ENCODE measurements at places on chromosomes 5 and 9.

DNA sequence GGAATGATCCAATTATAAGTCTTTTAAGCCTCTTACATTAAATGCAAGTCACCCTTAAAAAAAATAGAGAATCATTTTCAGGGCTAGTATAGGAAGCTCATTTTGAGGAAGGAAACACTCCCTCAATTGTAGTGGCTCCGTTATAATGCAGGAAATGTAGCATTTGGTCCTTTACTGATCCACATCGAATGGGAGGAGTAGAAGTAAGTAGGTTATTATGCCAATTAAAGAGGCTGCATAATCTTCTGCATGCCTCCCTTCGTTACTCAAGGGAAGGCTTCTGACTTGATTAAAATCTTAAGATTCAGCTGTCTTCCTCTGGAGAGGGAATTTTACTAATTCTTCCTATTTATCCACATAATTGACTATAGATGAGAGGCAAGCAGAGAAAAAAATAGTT lies 579.2 kb upstream of the COX7C start:
- no peak for DNase-seq

DNA sequence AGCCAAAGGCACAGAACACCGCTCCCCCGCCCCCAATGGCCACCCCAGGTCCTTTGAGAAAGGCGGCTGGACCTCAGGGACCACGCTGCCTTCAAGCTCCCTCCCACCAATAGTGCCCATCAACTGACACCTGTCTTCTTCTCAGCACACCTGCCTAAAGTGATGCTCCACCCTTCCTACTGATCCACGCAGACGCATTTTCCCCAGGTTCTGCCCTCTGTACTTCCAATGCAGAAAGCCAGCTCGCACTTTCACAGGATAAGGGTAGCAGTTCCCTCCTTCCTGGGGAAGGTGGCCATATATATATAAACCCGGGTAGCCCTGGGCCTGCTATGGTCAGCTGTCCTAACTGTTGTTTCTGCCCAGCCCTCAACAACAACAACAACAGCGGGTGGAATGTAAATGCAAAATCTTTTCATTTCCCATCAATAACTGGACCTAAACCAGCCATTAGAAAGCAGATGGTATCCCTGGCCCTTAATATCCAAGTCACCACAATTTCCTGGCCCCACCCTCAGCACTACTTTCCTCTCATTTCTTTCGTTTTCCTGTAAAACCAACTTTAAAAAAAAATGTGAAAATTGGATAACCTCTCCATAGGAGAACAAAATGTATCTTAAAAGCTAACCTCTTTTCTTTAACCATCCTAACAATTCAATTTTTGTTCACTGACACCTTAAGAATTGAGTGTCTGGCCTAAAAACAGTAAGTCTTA lies 1.7 kb downstream of the GOLM1 start:
- DNase-seq = no peak

- no peak for DNase-seq
Observed at GRCh38 chr5:101643794-101644193, 652.3 kb downstream of the SLCO4C1 start.

DNA sequence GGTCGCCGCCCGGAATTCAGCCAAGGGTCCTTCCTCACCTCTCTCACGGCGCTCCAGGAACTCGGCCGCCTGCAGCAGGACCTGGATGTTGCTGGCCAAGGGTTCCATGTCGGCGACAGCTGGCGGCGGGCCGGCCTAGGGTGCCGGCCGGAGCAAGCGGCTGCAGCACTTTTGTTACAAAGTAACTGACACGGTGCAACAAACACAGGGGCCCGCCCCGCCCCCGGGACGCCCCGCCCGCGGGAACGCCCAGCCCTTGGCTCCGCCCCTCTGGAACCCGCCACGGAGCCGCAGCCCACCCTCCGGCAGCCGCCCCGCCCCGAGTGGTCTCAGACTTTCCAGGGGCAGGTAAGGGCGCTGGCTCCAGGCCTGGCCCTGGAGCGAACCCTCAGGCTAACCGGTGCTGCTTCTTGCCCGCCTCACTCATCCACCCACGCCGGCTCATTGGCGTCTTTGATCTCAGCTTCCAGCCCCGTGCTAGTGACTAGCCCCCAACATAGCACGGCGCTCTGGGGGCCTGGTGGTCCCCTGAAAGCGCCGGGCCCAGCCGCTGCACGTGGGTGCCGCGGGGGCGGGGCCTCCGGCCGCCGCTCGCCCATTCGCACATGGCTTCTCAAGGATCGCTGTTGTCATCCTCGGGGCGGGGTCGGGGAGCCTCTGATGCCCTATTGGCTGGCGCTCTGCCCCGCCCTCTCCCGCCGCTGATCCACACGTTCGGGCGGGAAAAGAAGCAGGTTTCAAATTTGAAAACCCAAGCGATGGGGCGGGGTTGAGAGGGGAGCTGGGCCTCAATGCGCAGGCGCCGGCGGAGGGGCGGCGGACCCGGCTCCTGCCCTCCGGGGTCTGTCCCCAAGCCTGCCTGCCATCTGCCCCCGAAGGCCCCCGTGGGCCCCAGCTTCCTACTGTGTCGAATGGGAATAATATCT lies at the start of gene MXD3:
Gene MXD3, minus strand, starts transcription at position 176 of the 926 bp plus-strand sequence. Its CDS starts 68 bp downstream, at position 108.
- peak; percentile 50 for DNase-seq

DNA sequence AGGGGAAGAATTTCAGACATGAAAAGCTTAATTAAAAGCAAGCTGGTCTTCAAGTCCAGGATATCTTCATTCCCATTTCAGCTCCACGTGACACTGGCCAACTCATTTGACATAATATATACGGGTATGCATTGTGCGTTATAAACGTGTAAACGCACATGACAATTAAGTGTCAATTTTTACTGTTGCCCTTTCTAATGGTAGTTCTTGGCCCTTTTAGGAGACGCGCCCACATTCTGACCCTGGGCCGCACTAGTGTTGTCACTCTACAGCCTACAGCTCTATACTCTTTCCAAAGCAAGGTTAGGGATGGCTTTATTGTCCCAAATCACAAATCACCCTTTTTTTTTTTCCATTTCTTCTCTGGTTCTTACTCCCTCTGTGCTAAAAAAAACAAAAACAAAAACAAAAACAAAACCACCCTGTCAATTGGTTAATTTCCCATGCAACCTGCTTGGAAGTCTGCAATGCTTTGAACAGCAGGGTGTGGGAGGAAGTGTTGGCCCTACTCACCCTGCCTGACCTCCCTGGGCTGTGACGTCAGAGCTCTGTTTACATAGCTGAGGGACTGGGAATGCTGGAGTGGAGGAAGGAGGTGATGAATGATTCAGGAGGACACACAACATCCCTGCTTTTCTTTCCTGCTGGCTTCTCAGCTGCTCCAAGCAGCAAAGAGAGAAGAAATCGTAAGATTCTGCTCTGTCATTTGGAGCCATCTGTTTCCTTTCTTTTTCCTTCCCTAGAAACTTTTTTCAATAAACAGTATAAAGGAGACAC lies 19.3 kb downstream of the RFK start:
- DNase-seq = no peak

DNA sequence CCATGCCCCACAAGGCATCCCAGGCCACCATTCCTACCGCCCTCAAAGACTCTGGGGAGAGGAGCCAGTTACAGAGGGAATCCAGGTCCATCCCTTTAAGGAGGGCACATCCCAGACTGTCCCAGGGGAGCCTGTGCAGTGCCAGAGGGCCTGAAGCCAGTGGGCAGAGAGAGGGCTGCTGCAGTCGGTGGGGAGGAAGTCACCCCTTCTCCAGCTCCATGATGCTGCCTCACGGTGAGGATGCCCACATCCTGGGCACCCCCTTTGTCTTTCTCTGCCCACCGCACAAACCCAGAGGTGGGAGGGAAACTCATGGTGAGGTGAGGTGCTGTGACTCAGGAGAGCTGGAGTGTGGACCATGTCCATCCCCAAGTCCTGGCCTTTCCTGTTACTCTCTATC lies 26.2 kb upstream of the ANKRD33B start:
- no peak for DNase-seq

DNA sequence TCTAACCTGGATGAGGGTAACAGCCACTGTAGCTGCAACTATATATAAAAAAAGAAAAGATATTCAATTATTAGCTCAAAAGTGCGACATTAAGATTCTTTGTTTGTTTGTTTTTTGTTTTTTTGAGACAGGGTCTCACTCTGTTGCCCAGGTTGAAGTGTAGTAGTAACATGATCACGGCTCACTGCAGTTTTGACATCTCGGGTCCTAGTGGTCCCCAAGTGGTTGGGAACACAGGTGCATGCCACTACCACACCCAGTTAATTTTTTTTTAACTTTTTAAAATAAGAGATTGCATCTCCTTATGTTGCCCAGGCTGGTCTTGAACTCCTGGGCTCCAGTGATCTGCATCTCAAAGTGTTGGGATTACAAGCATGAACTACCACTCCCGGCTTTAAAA lies 61.8 kb downstream of the MEF2C start:
- no peak for DNase-seq

DNA sequence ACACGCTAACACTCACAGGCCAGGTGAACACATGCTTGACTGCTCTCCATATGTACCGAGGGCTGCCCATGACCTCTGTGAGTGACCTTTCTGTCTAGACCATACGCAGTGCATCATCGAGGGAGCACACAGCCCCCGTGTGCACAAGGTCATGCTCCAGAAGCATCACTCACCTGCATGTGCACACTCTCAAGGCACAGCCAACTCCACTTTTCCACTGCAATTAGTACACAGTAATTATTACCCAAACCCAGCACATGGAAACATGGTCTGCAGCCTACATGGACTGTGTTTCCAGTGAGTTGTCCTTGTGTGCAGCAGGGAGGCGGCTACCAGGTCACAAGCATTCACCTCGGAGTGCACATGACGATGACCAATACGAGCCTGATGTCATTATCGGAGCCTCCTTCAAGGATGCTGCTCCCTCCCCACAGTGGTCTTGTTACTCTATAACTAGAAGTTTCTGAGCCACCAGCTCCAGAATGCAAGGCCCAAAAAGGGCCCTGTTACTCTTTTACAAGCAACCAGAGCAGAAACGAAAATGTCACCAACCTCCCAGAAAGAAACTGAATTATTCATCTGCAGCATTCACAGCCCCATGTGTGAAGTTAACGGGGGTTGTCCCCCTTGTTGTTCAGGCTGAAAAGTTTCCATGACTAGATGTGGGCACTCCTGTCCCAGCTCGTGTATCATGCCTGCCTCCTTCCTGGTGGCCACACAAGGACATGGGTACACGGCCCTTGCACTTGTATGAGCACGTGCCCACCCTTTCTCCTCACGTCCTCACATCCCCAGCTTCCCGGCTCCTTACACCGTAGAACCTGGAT lies 31.2 kb downstream of the SEMA4D start:
- DNase-seq = no peak

DNA sequence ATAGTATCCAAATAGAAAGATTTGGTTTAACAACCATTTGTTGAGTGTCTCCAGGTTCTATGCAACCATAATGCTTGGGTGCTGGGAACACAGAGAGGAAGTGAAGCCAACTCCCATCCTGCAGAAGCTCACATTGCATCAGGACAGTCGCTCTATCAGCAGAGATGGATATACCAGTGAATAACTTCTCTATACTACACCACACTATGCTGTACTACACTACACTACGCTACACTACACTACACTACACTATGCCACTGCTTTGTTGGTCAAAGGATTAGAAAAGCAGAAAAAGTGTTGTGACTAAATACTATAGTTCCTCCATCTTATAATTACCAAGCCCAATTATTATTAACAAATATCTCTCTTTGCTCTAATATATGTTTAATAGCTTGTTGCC lies 89.2 kb upstream of the PRRC1 start:
- DNase-seq = no peak

DNA sequence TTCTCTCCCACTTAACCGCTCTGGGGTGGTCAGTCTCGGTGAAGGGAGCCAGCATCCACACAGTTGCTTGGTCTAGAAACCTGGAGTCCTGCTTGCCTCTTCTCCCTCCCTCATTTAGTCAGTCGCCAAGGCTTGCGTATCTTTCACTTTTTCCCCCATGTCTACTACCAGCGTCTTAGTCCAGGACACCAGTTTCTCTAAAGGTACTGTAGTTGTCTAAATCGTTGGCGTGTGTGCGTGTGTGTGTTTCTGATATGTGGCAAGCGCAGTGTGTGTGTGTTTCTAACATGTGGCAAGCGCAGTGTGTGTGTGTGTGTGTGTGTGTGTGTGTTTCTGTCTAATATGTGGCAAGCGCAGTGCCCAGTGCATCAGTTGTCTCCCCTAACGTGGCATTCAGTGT lies 641 bp downstream of the ATP6V1G1 start:
- DNase-seq = no peak

Data from keratinocyte (primary cell).